ENCODE measurements at places on chromosomes 6 and 20.

GRCh38 chr6:166952121-166952520 is 4.2 kb downstream of the RNASET2 start:
- DNase-seq: no peak

GRCh38 chr6:98200084-98200483 is 634.3 kb upstream of the POU3F2 start:
- no peak for DNase-seq

GRCh38 chr6:21823371-21823770 is 229.8 kb downstream of the SOX4 start:
- DNase-seq: no peak

DNA sequence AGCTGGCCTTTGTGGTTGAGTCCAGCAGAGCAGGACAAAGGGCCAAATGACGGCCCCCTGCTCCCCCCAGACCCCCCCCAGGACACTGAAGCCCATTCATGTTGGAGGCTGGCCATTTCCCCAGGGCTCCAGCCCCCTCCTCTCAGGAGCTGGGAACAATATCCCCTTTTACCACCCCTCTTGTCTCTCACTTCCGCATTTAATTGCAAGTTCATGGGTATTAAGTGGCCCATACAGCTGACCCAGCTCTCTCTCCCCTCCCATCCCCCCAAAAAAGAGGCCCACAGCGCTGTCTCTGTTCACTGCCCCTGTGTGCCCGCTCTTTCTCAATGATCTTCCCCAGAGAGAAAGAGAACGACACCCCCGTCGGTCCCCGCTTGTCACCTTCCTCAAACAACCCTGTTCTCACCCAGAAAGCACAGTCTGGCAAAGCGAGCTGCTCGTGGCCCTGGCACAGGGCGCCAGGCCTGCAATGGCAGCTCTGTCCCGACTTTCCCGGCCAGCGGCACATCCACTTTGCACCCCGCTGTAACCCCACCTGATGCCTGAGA is 30.4 kb downstream of the PREX1 start:
- no peak for DNase-seq

- DNase-seq: no peak
Measured at GRCh38 chr20:41510847-41511450, 107.2 kb downstream of the CHD6 start.

- no peak for DNase-seq
Measured at GRCh38 chr20:31923388-31924331, 28.2 kb downstream of the PDRG1 start.
